Activated CD8-positive, alpha-beta memory T cell treated with anti-CD3 and anti-CD28 coated beads for 4 hours (primary cell): ENCODE measurements at places on chromosomes 3 and 15.

GRCh38 chr3:160331127-160331937 lies 67.7 kb downstream of the IFT80 start:
- no peak for DNase-seq

- no peak for DNase-seq
These were observed 6.5 kb upstream of the TBC1D23 start for GRCh38 chr3:100254168-100254777.

- no peak for DNase-seq
These were observed 101.9 kb upstream of the LRIG1 start for GRCh38 chr3:66602691-66603090.

DNA sequence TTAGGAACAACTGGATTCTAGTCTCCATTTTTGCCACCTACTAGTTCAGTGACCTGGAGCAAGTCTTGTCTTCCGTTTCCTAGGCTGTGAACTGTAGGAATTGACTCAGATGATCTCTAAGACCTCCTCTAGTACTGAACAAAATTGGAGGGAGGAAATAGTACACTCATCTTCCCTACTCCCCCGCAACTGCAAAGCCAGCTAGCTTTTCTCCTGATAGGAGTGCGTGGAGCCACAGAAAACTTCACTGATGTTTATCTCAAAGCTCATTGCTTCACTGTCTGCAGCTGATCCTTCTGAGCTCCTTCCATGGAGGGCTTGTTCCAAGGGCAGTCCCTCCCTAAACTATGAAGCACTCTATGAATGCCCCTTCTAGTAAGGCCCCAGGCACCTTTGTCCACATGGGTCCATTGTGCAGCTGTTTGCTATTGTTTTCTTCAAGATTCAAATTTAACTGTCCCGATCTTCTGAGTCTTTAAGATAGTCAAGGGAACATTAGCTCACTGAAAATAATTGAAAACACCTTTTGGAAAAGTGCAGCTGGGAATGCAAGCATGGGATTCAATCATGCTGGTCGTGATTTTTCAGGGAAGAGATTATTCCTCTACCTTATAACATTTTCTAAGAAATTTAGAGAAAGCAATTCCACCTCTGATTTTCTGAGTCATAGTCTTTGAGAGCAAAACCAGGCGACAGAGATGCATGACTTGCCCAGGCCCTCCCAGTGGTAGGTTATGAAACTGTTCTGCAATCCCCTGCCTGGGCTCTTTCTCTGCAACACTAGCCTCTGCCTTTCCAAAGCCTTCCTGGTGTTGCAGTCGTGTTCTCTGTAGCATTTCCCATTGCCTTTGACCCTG lies 24.3 kb downstream of the FILIP1L start:
- no peak for DNase-seq

DNA sequence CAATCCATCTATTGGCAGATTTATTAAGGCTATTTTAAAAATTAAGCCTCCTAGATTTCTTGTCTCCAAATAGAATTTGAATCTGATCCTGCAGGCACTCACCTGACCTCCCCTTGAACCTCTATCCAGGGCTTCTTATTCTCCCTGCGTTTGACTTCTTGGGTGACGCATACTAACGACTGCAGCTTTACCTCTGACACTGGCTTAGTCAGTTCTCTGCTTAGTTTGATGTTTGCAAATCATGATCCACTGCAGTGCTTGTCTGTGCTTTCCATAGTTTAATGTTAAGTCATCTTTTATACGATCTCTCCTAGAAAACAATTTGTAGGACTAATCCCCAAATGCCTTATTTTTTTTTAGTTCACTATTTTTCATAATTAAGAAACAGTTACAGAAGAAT lies 233.1 kb downstream of the ROBO1 start:
- no peak for DNase-seq

- no peak for DNase-seq
These were observed 116.7 kb downstream of the DLG1 start for GRCh38 chr3:197181741-197182140.

- no peak for DNase-seq
These were observed 226.8 kb downstream of the PLCL2 start for GRCh38 chr3:17111586-17111985.

DNA sequence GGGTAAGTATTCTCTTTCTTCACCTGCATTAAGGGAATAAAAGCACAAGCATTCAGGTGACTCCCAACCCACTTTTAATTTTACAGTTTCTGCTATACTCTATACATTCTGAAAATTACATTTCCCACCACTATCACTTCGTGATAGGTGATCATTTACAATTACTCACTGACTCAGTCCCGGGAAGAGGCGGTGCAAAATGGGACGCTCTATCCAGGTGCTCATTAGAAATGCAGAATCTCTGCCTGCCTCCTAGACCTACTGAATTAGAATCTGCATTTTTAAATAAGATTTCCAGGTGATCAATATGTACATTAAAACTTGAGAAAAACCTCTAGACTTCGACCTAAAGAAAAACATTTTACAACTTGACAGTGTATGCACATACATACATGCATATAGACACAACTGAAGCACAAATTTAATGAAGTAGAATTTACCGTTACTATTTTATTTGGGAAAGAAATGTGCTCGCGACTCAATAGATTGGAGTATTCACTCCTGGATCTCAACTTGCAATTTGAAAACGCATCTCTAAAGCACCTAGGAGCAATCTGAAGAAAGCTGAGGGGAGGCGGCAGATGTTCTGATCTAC lies 598 bp upstream of the TGFBR2 start:
- DNase-seq: no peak

DNA sequence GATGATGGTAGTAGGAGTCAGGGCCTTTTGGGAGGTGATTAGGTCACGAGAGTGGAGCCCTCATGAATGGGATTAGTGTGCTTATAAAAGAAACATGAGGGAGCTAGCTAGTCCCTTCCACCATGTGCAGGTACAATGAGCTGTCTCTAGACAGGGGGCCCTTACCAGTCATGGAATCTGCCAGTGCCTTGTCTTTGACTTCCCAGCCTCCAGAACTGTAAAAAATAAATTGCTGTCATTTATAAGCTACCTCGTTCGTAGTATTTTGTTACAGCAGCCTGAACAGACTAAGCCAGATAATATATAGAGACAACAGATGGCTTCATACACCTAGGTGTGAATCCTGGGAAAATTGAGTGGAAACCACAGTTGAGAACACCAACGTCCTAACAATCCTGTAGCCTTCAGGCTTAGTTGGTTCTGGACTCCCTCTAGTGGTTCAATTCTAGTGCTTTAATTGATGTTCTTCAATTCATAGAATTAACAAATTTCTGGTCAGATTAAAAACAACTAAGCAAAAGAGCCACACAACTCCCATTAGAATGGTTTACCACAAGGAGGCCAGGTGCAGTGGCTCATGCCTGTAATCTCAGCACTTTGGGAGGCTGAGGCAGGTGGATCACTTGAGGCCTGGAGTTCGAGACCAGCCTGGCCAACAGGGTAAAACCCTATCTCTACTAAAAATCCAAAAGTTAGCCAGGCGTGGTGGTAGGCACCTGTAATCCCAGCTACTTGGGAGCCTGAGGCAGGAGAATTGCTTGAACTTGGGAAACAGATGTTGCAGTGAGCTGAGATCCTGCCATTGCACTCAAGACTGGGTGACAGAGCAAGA lies 21.3 kb upstream of the GATM start:
- DNase-seq: no peak

DNA sequence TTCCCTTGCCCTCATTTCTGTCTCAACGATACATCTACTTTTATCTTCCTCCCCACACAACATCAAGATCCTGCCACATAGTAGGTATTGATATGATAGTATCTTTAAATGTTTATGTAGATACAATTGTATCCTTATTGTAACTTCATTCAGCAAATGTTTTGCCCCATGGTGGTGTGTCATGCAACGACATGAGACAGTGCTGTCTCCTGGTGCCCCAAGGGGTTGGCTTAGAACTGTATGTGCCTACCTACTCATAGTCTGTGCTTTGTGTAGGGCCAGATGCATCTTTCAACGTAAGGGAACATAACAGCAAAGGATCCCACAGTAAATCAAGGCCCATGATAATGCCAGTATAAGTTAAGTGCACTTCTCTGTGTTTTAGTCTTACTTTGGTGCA lies 2.8 kb upstream of the CD47 start:
- no peak for DNase-seq

GRCh38 chr15:94335616-94336015 lies 104.3 kb downstream of the MCTP2 start:
- DNase-seq: no peak

- no peak for DNase-seq
These were observed 80.6 kb downstream of the MEIS2 start for GRCh38 chr15:37019479-37020433.

GRCh38 chr3:172074586-172074985 lies 35.2 kb downstream of the FNDC3B start:
- DNase-seq: no peak

- no peak for DNase-seq
These were observed 36.1 kb downstream of the CRTC3 start for GRCh38 chr15:90565866-90566265.

GRCh38 chr3:132867956-132868355 lies 145.7 kb upstream of the NPHP3 start:
- DNase-seq: no peak

- DNase-seq: no peak
These were observed 466.1 kb upstream of the ATP11B start for GRCh38 chr3:182327196-182327681.

- DNase-seq: no peak
These were observed 47.4 kb upstream of the MITF start for GRCh38 chr3:69691860-69692259.

- no peak for DNase-seq
These were observed 8.1 kb downstream of the SPATA12 start for GRCh38 chr3:57068437-57069089.

- DNase-seq: no peak
These were observed at the start of gene THPO for GRCh38 chr3:184377882-184378445. Gene THPO (minus strand): TSS chr3:184378207. CDS start chr3:184376259, 1,948 bp downstream.

GRCh38 chr15:42584031-42584765 lies 8.8 kb downstream of the STARD9 start:
- DNase-seq: no peak

GRCh38 chr3:140078343-140078742 lies 143.4 kb downstream of the CLSTN2 start:
- DNase-seq: no peak

GRCh38 chr3:59605944-59606534 lies 556.2 kb upstream of the CFAP20DC start:
- no peak for DNase-seq

DNA sequence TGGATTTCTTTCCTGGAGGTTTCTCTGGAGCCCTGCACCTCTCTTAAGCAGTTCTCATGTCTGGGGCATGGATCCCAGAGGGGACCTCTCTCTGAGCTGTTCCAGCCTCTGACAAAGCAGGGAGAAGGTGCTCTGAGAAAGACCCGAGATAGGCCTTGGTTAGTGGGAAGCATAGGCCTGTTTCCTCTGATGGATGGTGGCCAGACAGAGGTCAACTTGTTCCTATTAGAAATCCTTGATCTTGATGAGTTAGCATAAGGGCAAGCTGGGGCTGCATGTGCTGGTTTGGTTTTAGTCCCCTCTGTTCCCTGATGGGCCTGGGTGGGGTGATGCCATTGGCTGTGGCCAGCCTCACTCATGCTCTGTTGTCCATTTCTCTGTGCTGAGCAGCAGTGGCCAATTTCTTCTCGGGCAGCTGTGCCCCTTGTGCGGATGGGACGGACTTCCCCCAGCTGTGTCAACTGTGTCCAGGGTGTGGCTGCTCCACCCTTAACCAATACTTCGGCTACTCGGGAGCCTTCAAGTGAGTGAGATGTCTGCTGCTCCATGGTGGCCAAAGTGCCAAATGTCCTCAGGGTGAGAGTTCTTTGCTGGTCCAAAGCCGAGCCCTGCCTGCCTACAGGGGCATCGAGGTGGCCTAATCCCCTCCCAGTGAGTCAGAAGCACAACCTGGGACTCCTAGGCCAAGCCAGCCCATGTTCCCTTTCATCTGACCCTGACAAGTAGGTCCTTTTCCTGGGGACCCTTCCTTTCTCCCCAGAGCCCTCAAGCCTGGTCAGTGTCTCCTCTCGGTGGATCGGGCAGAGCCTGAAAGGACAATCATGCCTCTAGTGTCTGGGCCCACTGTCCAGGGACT lies 9.0 kb downstream of the TF start:
- no peak for DNase-seq

GRCh38 chr3:8576841-8577571 lies 67.6 kb downstream of the SSUH2 start:
- DNase-seq: no peak

- no peak for DNase-seq
These were observed 111.5 kb downstream of the PDZRN3 start for GRCh38 chr3:73513260-73513659.

DNA sequence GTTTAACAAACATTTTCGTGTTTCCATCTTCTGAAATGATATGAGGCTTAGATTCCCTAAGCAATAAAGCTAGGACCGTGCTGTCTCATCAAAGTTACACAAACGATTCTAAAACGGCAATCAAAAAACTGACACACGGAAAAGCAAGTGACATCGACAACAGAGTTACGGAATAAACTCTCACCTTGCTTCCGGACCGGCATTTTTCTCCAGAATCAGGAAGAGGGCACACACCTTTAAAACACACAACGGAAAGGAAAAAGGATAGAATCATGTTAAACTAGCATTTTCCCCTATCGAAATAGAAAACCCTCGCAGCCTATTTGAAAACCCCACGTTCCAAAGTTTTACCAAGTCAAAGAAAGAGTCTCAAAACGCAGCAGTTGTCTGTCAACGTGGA lies 1.4 kb downstream of the DLG1 start:
- DNase-seq: no peak

GRCh38 chr15:23503576-23503975 lies 56.5 kb upstream of the GOLGA6L2 start:
- DNase-seq: no peak

- DNase-seq: no peak
These were observed 290.7 kb downstream of the CHST2 start for GRCh38 chr3:143410259-143410658.

DNA sequence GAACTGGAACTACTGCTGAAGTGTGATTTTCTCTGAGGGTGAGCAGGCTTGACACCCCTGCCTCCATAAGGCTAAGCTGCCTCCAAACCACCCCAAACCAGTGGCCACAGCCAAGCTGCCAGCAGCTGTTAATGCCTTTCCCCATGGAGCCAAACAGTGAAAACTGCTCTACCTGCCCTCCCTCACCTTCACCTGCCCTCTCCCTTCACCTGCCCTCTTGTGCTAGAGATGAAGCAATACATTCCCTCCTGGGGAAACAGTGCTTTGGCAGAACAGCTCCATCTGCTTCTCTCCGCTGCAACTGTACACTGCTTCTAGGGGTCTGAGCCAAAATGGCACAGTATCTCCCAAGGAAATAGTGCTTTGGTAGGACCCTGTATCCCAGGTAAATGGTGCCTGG lies 374.1 kb downstream of the FHIT start:
- DNase-seq: no peak

GRCh38 chr3:95911767-95912166 lies 902.6 kb upstream of the EPHA6 start:
- no peak for DNase-seq

DNA sequence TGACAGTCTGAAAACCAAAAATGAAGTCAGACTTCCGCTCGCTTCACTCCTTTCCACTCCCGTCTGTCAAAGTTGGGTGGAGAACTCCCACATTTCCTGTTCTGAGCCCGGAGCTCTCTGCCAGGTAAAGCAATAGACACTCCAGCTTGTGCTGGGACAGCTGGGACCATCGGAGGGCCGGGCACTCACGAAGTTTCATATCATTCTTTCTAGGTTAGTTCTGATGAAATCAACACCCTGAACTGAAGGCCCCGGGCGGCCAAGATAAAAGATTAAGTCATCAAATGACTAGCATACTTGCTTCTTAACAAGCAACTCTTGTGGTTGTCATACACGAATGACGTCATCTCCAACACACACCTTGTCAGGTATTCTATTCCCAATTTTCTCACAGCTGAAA lies 42.1 kb downstream of the MAGI1 start:
- DNase-seq: no peak
